ENCODE measurements at places on chromosomes 2 and 18.

DNA sequence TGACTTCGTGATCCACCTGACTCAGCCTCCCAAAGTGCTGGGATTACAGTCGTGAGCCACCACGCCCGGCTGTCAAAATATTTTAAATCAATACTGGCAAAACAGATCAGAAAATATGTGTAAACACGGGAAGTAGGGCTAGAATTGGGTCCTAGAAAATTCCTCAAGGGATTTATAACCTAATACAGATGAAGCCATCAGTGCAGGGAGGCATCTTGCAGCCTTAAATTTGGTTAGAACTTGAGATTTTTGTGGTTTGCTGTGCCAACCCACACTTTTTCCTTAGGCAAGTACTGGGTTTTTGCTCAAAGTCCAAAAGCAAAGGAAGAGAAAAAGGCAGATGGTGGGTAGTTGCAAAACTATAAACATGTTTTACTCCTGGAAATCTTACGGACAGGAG lies 33.7 kb upstream of the NFE2L2 start:
- no peak for DNase-seq

DNA sequence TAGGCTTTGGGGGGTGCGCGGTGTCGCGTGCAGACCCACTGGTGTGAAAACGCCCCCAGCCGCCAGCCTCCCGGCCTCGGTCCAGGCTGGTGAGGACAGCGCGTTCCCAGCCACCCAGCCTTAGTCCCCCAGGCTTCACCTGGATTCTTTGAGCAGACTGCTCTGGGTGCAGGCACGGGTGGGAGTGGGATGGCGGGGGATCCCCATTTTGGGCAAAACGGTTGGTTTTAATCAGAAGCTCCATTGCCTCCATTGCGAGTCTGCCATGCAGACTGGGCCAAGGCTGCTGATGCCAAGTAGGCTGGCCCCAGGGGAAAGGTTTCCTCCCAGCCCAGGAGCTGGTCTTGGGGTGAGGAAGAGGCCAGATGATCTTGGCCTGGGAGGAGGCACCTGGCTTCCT lies 445 bp downstream of the MLPH start:
- no peak for DNase-seq

GRCh38 chr2:100283724-100284501 lies 38.4 kb downstream of the LONRF2 start:
- no peak for DNase-seq

GRCh38 chr2:215697003-215697402 lies 261.1 kb upstream of the FN1 start:
- no peak for DNase-seq

DNA sequence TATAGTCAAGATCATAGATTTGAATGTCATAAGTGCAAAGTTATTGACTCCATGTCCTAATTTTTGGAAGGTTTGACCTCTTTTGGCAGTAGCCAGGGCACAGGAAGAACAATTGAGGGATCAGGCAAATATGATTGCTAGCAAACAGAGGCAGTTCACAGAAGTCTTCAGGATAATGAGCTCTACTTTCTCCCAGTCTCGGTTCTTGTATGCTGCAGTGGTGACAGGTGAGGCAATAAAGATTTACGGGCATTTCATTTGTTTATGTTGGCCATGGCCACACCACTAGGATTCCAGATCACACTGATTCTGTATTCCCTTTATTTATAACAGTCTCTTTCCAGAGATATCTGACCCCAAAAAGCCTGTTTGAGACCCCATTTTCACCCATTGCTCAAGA lies 137.5 kb downstream of the UBR3 start:
- no peak for DNase-seq

- no peak for DNase-seq
Measured at GRCh38 chr2:119683713-119684443, 4.9 kb downstream of the TMEM177 start.

- no peak for DNase-seq
Measured at GRCh38 chr2:196160101-196160500, 11.3 kb downstream of the STK17B start.

GRCh38 chr2:155377266-155377680 lies 678.8 kb downstream of the KCNJ3 start:
- DNase-seq = peak; percentile 16

- no peak for DNase-seq
Measured at GRCh38 chr18:79193826-79194225, 124.6 kb downstream of the ATP9B start.

GRCh38 chr18:47260120-47260923 lies 8.9 kb upstream of the SKOR2 start:
- peak; percentile 54 for DNase-seq

- no peak for DNase-seq
Measured at GRCh38 chr2:71150082-71150816, 19.8 kb downstream of the MPHOSPH10 start.

- DNase-seq = no peak
Measured at GRCh38 chr2:160564591-160564990, 71.0 kb upstream of the RBMS1 start.

- no peak for DNase-seq
Measured at GRCh38 chr2:204170411-204170810, 233.8 kb downstream of the ICOS start.

DNA sequence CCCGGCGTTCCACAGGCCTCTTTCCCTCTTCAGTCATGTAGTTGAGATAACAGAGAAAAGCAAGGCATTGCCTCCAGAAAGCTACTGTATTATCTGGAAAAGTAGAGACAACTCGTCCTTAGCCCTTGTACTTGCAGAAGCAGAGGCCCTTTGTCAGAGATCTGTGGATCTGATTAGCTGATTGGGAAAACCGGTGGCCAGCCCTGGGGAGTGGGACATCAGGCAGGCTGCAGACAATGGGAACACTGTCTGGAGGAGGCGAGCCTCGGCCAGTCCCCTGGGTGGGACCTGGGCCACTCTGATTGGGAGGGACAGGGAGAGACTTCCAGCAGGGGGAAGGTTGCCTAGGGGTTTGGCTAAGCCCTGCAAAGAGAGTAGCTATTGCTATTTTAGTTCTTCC lies 1.2 kb upstream of the MC2R start:
- DNase-seq = no peak

DNA sequence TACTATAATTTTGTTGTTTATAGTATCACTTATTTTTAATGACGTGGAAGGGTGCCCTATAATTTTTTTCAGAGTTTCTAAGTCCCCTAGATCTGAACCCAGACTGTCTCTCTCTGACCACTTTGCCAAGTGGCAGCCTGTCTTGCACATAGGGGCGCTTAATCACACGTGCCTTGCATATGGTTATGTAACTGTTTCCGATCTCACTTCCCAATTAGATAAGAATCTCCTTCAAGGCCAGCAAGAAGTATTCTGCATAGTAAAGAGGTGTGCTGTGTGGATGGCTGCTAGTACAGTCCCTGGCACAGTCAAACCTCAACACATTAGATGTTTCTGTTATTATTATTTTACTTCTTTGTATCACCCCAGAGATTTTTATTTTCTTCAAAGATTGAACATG lies 197.8 kb upstream of the SIX2 start:
- DNase-seq = no peak

- DNase-seq = no peak
Measured at GRCh38 chr2:14572633-14573032, 59.9 kb upstream of the LRATD1 start.

GRCh38 chr2:25063876-25064660 lies 22.2 kb downstream of the EFR3B start:
- DNase-seq = no peak

- DNase-seq = no peak
Measured at GRCh38 chr18:79727211-79727610, 47.6 kb downstream of the CTDP1 start.

DNA sequence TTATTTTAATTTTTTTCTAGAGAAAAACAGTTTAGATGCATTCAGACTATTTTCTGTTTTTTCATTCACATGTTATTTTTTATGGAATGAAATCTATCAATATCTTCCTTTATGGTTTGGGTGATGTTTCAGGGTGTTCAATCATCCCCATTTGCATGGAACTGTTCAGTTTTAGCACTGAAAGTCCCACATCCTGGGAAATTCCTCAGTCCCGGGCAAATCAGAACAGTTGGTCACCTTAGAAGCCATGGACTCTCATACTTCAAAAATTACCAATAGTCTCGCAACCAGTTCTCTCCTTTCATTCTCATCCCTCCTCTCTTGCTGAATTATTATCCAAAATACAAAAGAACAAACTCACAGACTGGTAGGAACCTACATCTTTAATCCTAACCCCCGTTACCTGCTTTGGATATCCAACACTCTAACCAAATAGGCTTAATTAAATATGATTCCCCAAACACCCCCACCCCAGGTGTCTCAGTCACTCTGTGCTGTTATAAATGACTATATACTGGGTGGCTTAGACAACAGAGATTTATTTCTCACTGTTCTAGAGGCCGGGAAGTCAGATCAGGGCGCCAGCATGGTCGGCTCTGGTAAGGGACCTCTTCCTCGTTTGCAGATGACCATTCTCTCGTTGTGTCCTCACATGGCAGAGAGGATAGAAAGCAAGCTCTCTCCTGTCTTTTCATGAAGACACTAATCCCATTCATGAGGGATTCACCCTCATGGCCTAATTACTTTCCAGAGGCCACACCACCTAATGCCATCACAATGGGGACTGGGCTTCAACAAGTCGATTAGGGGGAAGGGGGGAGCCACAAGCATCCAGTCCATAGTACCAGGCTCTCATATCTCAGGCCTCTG lies 57.7 kb upstream of the SLC1A4 start:
- no peak for DNase-seq

GRCh38 chr2:65919550-65920188 lies 487.3 kb upstream of the SPRED2 start:
- DNase-seq = no peak

- DNase-seq = no peak
Measured at GRCh38 chr18:911486-911885, 6.8 kb downstream of the ADCYAP1 start.

DNA sequence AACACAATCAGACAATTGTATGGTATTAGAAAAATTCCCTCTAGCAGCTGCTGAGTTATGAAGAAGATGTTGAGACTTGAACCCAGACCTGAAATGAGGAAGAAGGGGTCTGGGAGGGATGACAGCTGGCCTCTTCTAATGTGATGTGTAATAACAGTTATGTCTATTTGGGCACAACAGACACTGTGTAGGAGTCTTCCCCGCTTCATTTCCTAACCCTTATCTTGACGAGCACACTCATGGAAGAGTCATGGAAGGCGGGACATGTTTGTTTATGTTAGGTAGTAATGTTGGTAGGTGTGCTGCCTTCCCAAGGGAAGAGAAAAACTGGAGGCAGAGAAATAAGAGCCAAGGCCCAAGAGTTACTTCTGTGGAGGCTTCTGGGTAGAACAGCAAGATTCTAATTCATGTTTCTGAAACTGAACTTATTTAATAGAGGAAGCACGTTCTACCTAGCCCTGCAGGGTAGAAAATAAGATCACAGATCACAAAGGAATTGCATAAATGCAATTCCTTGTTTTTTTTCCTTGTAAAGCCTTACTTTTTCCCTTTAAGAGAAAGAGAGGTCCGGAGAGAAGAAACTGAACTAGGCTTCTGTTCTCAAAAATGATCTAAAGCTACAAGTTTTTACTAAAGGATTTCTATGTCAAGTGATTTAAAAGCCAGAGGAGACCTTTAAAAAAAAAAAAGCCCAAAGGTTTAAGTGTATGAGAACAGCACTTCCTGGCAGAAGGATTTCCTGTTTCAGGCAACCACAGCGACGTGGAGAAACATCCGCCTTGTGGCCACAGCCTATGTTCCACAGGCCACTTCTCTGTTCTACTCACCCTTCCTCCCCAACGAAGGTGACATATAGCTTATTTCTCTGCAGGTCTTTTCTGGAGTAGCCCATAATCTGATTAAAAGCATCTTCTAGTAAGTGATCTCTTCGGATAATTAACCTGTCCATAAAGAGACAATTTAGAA lies 68.5 kb upstream of the STK17B start:
- DNase-seq = no peak

DNA sequence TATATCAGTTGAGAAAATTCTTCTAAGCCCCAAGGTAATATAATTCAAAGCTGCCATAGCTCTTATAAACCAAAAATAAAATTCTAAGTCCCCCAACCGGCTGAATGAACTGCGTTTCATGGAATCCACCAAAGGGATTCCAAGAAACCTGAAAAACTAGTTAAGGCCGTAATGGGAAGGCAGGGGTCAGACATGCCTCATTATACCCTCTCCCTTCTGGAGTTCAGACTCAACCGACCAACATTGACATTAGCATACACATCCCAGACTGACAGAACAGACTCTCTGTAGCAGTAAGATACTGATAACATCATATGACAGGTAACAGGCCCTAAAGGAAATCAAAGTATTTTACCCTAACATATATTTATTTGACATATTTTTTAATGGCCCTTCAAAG lies 31.4 kb upstream of the PHLPP1 start:
- DNase-seq = no peak

DNA sequence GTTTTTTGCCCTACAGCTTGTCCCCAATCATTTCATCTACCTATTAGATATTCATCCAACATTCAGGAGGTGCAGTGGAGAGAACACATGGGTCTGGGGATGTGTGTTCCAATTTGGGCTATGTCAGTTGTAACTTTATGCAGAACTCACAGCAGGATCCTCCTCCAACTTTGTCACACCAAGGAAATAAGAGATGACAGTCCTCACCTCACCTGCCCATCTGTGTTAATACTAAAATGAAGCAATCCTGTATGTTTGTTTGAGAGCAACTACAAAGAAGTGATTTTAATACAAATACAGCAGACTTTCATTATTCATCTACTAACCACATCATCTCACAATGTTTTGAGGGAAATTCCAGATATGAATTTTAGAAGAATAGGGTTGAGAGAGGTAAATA lies 126.7 kb downstream of the ARHGAP15 start:
- DNase-seq = no peak

- DNase-seq = no peak
Measured at GRCh38 chr2:119149611-119150010, 8.9 kb downstream of the C1QL2 start.

DNA sequence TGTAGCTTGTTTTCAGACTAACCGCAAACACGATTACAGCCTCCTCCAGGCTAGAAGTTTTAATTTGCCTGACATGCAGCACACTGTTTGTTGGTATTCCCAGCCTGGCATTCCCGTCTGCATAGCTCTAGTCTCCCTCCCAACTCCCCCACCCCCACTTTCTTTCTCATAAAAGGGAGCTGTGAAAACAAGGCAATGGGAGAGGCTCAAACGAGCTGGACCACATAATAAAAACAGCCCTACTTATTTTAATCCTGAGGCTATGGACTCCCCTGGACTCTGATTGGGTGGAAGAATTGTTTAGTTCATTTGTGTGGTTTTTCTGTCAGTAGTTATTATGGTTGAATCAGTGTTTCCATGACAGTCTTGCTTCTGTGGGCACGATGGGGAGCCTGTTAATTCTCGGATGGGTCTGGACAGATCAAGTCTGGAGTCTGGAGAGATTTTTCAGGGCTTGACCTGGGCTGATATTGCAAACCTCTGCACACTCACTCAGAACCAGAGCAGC lies 1.2 kb downstream of the STON1 start:
- DNase-seq = no peak

GRCh38 chr2:151271824-151272223 lies 10.2 kb upstream of the RBM43 start:
- DNase-seq = no peak

GRCh38 chr2:196409376-196409775 lies 230.1 kb upstream of the CCDC150 start:
- DNase-seq = no peak

- no peak for DNase-seq
Measured at GRCh38 chr2:2826621-2827020, 495.5 kb upstream of the MYT1L start.

All from NCI-H1930 (cell line).